Mesangial cell (primary cell): ENCODE measurements at places on chromosomes 3 and 15. TPM values are rescaled to one million over a fixed set of nuclear protein-coding genes. Genes with fewer than 3 reads are reported as not detected.

Gene COLQ
- 0.13 and 0.16 TPM in 2 replicates for total RNA-seq

Gene GPR156
- total RNA-seq, result 0.65 and 1.1 TPM in 2 replicates

Gene GOLGA8N
- total RNA-seq, result 0.16 and 1.9 TPM in 2 replicates

Gene IGSF10
- total RNA-seq, result 0.63 and 1.1 TPM in 2 replicates

Gene GOLGA6A
- total RNA-seq, result not detected in 2 replicates

Gene WHAMM
- 4.2 and 9.3 TPM in 2 replicates for total RNA-seq

Gene PPCDC
- 13.9 and 39.6 TPM in 2 replicates for total RNA-seq

Gene GHSR
- not detected in 2 replicates for total RNA-seq

Gene GUCA1C
- 1.3 TPM in 1 of 2 replicates, not detected in the other for total RNA-seq

Gene CHRD
- under 0.01 and 0.13 TPM in 2 replicates for total RNA-seq

Gene MTFMT
- 18.4 and 25.4 TPM in 2 replicates for total RNA-seq

Gene KAT2B
- 3.3 and 7.1 TPM in 2 replicates for total RNA-seq

Gene HIGD2B
- total RNA-seq, result 0.13 TPM in 1 of 2 replicates, not detected in the other

Gene MOBP
- total RNA-seq, result not detected in 2 replicates

Gene CCR3
- not detected in 2 replicates for total RNA-seq

Gene DNASE1L3
- total RNA-seq, result not detected in 2 replicates

Gene ENTPD3
- total RNA-seq, result under 0.01 and 0.25 TPM in 2 replicates

Gene TRPM1
- not detected in 2 replicates for total RNA-seq

Gene NAALADL2
- total RNA-seq, result 0.33 and 1.1 TPM in 2 replicates

Gene PROS1
- 5.7 and 33.8 TPM in 2 replicates for total RNA-seq

Gene CCR5
- not detected in 2 replicates for total RNA-seq

Gene POC1A
- 3.9 and 34.7 TPM in 2 replicates for total RNA-seq

Gene LMAN1L
- not detected in 2 replicates for total RNA-seq

Gene SSUH2
- 0.63 TPM in 1 of 2 replicates, not detected in the other for total RNA-seq

Gene SPTBN5
- under 0.01 and 0.25 TPM in 2 replicates for total RNA-seq

Gene LRRC31
- total RNA-seq, result not detected in 2 replicates

Gene MESP2
- total RNA-seq, result 0.98 and 1.5 TPM in 2 replicates

Gene ERICH6
- not detected in 2 replicates for total RNA-seq

Gene HMCES
- total RNA-seq, result 24.3 and 31.6 TPM in 2 replicates

Gene CCDC191
- 0.49 and 1.9 TPM in 2 replicates for total RNA-seq

Gene BOC
- total RNA-seq, result 2.6 and 7.6 TPM in 2 replicates

Gene ZNF860
- 0.65 and 1.9 TPM in 2 replicates for total RNA-seq

Gene NEK10
- total RNA-seq, result under 0.01 and 0.33 TPM in 2 replicates

Gene BCL2A1
- total RNA-seq, result not detected in 2 replicates

Gene HRG
- not detected in 2 replicates for total RNA-seq

Gene ACSBG1
- 0.16 and 0.51 TPM in 2 replicates for total RNA-seq

Gene SCN10A
- total RNA-seq, result not detected in 2 replicates

Gene GOLGA6D
- total RNA-seq, result not detected in 2 replicates

Gene CAND2
- total RNA-seq, result 9.0 and 13.2 TPM in 2 replicates

Gene ANKRD34C
- total RNA-seq, result not detected in 2 replicates

Gene LRRC58
- total RNA-seq, result 15.1 and 15.2 TPM in 2 replicates
